ENCODE measurements at places on chromosomes 3 and 15.

DNA sequence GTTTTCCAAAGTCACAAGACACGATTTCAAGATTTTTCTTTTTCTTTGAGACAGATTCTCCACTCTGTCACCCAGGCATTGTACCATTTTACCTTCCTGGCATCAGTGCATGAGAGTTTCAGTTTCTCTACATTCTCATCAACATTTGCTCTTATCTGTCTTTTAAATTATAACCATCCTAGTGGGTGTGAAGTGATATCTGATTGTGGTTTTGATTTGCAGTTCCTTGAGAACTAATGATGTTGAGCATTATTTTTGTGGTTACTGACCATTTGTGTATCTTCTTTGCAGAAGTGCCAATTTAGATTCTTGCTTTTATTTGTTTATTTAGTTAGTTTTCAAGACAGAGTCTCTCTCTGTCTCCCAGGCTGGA, 41.2 kb downstream of the ADIPOQ start:
- ATAC-seq: no peak

DNA sequence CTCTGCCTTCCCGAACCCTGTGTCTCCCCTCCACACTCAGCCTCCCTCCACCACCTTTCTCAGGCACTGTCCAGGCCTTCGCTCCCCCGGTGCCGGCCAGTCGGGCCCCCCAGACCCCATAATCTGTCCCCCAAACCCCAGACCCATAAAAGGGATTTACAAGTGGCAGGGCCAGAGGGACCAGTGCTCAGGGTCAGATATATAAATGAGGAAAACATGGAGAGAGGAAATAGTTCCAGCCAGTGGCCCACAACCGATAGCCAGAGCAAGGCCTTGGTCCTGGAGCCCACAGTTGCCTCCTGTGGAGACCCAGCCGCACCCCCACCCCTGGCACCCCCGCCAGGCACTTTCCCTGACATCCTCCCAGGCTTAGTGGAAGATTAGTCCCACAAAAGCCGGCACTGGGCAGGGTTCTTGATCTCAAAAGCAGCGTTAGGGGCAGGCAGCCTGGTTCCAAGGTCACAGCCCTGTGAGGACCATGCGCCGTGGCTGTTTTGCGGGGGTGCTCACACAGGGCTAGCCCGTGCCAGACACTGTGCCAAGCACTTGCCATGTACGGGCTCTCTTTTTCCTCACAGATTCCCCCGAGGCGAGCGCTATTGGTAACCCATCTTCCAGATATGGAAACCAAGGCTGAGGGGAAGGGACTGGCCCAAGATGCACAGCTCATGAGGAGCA, 1.1 kb upstream of the PLXND1 start:
- no peak for ATAC-seq

DNA sequence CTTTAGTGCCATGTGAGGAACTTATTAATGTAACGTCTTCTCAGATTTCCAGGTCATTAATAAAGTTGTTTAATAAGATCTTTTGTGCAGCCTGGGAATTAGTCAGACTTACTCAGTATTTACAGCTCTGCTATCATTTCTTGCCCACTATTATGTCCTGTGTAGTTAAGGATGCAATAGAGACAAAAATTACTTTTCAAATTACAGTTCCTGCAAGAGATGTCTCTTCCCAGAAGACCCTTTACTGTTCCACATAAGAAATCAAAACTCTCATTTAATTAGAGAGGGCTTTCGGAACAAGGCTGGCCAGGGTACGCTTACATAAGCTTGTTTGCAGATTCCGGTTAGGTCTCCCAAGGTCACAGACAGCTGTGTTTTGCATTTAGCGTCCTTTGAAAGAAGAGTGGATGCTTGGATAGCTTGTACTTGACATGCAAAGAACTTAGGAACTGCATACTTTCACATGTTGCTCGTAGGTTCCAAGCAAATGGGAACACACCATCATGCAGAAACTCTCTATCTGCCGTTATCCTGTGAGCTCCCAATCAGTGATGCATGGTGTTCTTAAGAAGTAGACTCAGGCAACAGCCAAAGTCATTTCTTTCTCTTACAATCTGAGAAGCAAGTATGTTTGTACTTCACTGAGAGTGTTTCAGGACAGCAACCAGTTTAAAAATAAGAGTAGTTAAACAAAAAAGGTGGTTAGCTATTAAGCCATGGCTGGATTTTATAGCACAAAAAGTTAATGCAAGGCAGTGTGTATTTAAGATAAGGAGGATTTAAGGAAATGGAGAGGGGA, 37.4 kb downstream of the FILIP1L start:
- no peak for ATAC-seq

DNA sequence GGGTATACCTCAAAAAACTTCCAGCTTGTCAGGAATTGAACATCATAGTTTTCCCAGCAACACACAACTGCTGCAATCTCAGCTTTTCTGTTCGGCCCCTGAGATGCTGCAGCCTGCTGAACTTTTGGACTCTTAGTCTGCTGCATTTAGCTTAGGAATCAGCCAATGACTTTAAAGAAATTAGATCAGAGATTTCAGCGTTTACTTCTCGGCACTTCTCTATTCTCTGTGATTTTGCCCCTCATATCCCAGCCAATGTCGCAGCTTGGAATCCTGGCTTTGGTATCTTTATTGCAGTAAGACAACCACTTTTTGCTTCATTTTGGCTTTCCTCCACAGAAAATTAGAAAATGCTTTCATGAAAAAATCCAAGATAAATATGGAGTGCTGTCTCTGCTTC, 86.3 kb upstream of the MCTP2 start:
- ATAC-seq: no peak

- no peak for ATAC-seq
Measured at GRCh38 chr3:52451237-52452083, 2.4 kb downstream of the TNNC1 start.

DNA sequence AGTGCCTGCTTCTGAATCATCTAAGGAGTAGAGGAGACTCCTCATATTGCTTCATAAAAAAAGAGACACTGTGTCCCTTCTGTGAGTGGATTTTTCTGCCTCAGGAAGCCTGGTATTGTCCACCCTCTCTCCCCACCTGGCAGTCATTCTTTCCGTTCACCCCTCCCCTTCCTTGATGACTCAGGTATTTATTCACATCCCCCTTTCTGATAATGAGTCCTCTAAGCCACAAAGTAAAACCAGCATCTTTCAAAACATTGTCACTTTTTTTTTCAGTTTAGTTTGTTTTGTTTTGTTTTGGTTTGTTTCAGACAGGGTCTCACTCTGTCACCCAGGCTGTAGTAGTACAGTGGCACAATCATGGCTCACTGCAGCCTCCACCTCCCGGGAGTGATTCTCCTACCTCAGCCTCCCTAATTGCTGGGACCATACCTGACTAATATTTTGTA, 65.2 kb upstream of the UBE2E1 start:
- peak; percentile 58 for ATAC-seq

- peak; percentile 75 for ATAC-seq
Measured at GRCh38 chr15:76056931-76057330, 2.9 kb upstream of the TMEM266 start.

- ATAC-seq: peak; percentile 95
Measured at GRCh38 chr3:130820976-130821375, 72.9 kb upstream of the ATP2C1 start.

- ATAC-seq: no peak
Measured at GRCh38 chr15:88574655-88575054, 28.2 kb upstream of the DET1 start.

DNA sequence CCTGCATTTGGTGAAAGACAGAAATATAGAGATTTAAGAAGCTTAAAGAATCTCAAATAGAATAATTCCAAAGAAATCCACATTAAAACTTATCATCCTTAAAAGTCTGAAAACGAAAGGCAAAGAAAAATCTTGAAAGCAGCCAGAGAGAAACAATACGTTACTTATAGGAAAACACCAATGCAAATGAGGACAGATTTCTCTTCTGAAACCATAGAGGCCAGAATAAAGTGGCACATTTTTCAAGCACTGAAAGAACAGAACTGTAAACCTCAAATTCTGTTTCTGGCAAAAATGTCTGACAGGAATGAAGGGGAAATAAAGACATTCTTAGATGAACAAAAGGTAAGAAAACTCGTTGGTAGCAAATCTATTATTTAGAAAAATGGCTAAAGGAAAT, 13.8 kb upstream of the ACTC1 start:
- no peak for ATAC-seq

- no peak for ATAC-seq
Measured at GRCh38 chr3:185837414-185837813, 12.6 kb upstream of the IGF2BP2 start.

DNA sequence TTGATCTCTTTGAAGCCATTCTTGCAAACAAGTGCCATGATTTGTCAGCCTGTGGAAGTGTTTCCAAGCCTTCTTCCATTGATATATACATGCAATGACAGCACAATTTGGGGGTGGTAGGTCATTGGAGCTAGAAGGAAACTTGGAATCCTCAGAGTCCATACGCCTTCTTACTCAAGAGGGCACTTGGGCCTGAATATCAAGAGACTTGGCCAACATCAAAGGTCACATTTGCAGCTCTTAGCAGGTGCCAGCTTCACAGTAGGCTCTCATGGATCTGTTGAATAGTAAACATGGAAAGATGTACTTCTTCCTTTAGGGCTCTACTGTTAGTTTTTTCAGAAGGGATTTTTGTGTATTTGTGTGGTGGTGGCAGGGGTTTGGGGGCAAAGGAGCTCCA, 50.9 kb downstream of the RHCG start:
- ATAC-seq: no peak

DNA sequence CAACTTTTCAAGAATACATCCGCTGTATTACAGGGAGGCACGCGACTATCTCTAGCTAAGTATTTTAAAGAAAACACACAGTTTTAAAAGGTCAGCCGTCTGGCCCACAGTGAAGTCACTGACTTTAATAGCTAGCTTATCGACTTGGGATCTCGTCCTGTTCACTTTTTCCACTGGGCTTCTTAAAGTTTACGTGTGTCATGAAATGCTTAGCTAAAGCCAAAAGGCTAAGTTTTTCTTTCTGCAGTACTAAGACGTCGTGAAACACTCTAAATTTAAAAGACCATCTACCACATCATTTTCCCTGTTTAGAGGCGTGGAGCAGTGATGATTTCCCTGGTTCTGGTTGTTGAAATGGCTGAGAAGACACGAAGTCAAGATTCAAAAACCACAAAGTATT, 27.1 kb downstream of the LRIG1 start:
- no peak for ATAC-seq

DNA sequence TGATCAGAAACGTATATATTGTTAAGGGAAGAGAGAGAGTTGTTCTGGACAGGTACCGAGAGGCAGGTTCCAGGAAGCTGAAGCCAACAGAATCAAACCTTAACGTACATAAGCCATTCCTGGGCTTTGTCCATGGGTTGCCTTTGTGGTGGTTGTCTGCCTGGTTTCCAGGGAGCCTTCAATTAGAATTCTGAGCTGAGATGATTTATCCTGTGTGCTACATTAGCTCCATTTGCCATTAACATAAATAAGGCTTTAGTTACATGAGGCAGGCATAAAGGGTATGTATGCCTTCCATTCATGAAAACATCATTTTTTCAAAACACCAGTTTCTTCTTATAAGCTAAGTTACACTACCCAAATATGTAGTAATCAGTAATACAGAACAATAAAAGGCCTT, 729.4 kb upstream of the CFAP20DC start:
- no peak for ATAC-seq

DNA sequence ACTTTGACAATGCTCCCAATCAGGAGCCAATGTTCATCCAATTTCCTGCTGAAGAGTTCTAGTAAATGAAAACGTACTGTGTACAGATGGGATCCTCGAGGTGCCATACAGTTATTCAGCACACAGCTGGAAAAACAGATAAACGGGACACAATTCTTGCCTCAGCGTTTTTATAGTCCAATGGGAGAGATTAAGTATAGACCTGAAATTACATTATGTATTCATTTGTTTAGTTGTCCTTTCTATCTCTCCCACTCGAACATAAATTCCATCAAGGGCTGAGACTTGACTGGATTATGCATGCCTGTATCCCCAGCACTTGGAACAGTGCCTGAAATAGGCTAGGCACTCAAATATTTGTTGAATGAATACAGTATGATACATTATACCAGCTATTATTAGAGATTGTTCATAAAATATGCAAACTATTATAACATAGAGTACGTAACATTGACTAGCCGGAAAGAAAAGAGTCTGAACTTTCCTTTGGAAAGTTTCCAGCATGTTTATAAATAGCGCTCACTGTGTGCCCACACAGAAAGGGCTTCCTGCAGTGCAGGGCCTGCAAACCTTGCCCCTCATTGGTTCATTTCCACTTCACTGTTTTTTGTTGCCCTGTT, 27.4 kb upstream of the SNTN start:
- no peak for ATAC-seq

DNA sequence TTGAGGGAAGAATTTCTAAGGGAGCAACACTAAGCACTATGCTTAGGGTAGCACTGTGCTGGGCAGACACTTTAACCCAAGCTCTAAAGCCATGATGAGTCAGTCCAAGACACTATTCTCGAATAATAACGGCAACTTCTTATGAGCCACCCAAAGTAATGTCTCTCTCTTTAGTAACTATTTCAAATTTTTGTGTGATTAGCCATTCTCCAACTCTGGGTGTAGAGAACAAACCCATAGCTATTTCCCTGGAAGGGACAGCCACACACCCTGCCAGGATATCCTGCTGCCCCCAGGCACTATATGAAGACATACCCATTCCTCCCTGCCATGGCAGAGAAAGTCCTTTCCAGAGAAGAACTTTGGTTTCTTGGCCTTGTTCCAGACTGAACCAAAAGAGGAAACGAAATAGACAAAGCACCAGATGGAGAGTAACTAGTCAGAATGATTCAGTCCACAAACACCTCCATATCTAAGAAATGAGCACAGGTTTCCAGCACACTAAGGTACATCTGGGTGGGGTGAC, 384.9 kb upstream of the THBS1 start:
- peak; percentile 50 for ATAC-seq

DNA sequence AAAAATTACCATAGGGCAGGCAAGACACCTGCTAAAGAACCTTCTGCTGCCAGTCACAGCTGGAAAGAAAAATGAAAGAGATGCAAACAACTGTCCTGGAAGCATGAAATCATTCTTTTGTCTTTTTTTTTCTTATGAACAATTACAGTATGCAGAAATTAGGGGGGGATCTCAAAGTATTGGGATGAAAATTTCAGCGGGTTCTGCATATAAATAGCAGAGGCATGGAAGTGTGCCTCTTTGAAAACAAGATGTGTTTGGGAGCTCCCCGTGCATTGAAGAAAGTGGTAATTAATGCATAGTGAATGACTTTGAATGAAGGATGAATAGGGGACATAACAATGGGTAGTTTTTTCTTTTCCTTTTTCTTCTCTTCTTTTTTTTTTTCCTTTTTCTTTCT, 431.2 kb downstream of the SOX2 start:
- no peak for ATAC-seq

- ATAC-seq: no peak
Measured at GRCh38 chr3:8835385-8835784, 66.0 kb upstream of the OXTR start.

GRCh38 chr3:5731100-5731499, 543.6 kb downstream of the EDEM1 start:
- ATAC-seq: no peak
